Right atrium auricular region (tissue), 2 donors: ENCODE measurements at places on chromosomes 12 and 14.

GRCh38 chr14:104723651-104724406, at the start of gene ADSS1:
Gene ADSS1 (plus strand): TSS chr14:104724229. CDS start chr14:104724271, 42 bp downstream.
- DNase-seq: no peak

GRCh38 chr14:21498540-21499526, 12.3 kb downstream of the METTL3 start:
- DNase-seq: no peak

- DNase-seq: peak; percentile 91
These were observed 1.2 kb downstream of the MGP start for GRCh38 chr12:14884458-14884878.

DNA sequence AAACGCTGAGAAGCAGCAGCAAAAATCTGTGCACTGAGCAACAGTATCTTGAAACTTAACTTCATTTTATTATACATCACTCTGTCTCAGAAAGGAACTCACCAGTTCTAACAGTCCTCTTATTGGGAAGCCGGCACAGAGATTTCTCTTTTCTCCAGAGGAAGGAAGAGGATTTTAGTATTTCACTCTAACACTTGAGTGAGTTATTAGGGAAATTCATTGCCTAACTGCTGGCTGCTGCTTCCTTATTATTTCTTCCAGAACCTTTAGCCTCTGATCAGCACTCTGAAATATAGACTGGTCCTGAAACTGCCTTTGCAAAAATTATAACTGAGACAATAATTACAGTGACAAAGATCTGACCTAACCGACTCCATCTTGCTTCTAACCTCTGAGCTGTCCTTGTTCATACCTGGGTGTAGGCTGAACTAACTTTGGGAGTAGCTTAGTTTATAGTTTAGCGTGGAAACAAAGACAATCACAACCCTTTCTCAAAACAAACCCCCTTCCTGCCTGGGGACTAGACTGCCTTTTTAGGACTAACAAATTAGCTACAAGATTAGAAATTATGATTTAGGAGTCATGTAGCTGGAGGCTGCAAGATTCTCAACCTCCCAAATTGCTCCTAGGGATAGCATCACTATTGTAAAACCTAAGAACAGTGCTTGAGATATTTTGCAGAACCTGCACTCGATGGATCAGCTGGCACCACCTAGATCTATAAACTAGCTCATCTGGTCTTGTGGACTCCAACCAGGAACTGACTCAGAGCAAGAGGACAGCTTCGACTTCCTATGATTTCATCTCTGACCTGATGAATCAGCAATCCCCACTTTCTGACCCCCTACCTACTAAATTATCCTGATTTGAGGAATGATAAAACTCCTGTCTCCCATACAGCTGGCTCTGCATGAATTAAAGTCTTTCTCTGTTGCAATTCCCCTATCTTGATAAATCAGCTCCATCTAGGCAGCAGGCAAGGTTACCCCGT, 117.5 kb downstream of the DYRK2 start:
- no peak for DNase-seq

- no peak for DNase-seq
These were observed 7.1 kb upstream of the CCDC175 start for GRCh38 chr14:59583755-59584154.

DNA sequence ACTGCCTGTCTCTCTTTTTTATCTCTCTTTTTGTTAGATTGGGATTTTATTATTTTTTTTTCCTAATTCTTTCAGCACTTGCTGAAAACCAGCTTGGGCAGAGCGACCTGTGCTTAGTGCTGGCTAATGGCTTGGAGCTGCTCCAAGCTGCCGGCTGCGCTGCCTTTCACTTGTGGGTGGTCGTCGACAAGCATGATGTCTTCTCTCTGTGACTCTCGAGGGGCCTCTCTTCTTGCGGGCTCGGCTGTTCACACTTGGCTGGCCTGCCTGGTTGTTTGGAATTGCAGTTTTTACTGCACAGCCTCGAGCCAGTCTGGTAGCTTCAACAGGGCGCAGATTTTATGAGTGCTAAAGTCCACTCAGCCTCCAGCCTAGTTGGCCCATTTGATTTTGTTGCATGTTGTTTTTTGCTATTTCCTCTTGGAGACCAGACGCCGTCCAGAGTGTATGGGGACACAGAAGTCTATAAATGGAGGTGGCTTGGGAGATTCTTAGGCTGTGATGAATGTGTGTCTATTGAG, 18.6 kb downstream of the TPCN1 start:
- DNase-seq: no peak

DNA sequence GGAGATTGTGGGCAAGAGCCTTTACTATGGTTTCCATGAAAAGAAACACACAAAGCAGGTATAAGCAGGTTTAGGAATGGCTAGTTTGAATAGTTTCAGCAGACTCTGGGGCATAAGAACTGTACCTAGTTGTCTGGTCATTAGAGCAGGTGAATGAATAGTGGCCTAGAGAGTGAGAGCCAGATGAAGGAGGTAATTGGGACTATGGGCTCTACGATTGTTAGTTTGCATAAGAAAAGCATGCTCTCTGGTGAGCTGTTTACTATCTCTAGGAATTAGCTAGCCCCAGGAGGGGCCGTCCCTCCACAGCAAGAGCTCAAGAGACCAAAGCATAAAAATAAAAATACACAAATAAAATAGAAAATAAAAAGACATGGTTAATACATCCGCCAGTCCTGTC, 397.5 kb upstream of the GARIN6 start:
- no peak for DNase-seq

DNA sequence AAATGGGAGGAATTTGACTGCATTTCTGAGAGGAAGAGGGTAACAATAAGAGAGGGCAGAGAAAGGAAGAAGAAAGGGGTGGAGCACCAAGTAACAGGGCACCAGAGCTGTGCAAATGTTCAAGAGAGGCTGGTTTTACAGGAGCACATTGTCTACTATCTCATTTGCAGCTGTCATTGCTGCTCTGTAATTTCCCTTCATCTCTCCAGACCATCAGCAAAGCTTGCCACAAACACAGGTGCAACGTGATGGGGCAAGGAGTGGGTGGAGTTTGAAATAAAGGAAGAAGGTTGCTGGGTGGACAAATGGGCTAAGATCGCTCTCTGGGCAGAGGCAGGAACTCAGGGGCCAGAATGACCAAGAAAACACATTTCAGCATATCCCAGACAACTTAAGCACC, 47.9 kb upstream of the PLEKHG6 start:
- no peak for DNase-seq

GRCh38 chr14:73333031-73333430, 95.7 kb downstream of the PAPLN start:
- DNase-seq: no peak
